ENCODE measurements at places on chromosomes 4 and X.

- DNase-seq: no peak
These were observed 38.7 kb downstream of the SLC4A4 start for GRCh38 chr4:71377561-71377960.

DNA sequence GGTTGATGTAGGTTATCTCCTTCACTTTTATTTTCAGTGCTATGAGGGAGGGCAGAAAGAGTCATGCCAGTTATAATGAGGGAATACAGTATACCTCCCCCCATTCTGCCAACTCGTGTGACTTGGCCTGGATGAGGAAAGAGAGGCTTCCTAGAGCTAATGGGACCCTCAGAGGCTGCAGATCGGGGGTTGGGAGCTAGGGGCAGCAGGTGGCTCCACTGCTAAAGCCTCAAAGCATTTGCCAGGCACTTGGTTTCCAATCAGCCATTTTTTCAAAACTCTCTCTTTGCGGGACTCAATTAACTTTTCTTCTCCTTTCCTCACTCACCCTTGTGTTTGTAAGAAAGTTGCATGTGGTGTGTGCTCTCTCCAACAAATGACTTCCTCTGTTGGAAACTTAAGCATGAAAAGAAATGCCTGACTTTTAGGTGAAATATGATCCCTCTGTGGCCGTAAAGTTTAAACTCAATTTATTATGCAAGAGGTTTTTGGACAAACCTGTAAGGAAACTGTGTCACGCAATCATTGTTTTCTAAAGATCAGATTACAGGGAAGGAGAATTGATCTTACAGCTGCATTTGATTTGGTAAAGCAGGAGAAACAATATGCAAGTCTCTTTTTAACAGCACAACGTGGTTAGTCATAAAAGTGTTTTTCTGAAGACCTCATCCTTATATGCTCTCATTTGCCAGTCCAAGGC, 7.0 kb downstream of the SFRP2 start:
- no peak for DNase-seq

DNA sequence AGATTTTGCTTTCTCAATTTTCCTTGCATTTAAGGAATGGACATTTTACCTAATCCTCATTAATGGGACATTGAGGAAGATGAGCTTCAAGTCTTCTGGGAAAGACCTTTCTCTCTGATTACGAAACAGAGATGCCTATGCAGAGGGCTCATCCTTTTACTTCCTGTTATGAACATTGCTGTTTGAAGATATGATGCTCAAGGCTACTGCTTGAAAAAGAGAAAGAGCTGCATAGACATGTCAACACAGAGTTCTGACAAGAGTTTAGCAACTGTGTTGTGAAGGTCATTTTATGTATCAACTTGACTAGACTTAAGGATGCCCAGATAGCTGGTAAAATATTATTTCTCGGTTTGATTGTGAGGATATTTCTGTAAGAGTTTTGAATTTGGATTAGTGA, 13.8 kb upstream of the GNPDA2 start:
- DNase-seq: no peak

GRCh38 chr4:169565606-169566005, 46.8 kb downstream of the NEK1 start:
- DNase-seq: no peak

GRCh38 chr4:140569307-140569638, 512 bp upstream of the UCP1 start:
- no peak for DNase-seq

DNA sequence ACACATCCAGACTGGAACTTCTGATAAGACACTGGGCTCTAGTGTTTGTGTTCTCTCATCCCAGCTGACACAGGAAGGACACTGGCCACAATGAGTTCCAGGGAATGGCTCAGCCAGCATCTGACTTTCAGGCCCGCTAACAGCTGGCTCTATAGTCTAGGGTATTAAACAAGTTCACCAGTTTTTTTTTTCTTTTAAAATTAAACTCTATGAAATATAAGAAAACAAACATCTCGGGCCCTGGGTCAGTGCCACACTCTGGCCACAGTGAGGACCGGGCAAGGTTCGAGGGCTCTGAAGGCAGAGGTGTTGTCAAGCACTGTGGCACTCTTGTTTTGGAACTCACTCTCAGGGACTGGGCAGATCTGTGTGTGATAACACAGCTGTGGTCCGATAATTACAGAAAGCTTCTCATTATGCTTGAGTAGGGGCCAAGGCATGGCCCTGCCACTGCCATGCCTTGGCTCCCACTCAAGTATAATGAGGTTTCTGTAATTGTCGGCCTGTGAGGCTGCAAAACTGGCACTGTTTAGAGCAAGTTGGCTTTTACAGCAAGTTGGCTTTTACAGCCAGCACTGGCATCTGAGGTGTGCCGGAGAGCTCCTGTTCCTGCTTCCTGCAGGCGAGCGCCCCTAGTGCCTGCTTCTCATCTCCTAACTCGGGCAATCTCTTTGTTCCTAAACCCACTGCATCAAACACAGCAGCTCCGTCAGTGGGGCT, 62.8 kb downstream of the PPP1R2C start:
- DNase-seq: peak; percentile 23

- no peak for DNase-seq
These were observed 2.4 kb downstream of the LONRF3 start for GRCh38 chrX:118976599-118977340.

DNA sequence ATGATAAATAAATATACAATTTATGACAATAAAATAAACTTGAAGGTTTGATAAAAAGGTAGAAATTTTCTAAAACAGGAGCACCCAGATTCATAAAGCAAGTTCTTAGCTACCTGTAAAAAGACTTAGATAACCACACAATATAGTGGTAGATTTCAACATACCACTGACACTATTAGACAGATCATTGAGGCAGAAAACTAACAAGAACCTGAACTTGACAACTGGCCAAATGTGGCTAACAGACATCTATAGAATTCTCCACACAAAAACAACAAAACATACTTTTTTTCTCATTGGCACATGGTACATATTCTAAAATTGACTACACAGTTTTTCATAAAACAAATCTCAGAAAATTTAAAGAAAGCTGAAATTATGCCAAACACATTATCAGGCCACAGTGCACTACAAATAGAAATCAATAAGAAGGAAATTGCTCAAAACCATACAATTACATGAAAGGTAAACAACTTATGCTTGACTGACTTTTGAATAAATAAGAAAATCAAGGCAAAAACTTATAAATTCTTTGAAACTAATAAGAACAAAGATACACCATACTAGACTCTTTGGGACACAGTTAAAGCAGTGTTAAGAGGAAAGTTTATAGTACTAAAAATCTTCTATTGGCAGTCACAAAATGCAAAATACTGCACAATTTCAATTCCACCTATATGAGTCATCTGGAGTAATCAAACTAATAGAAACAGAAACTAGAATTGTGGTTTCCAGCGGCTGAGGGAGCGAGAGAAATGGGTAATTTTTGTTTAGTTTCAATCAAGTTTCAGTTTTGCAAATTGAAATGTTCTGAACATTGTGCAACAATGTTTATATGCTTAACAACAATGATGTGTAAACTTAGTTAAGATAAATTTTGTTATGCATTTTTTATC, 925.6 kb downstream of the SH3BGRL start:
- no peak for DNase-seq

DNA sequence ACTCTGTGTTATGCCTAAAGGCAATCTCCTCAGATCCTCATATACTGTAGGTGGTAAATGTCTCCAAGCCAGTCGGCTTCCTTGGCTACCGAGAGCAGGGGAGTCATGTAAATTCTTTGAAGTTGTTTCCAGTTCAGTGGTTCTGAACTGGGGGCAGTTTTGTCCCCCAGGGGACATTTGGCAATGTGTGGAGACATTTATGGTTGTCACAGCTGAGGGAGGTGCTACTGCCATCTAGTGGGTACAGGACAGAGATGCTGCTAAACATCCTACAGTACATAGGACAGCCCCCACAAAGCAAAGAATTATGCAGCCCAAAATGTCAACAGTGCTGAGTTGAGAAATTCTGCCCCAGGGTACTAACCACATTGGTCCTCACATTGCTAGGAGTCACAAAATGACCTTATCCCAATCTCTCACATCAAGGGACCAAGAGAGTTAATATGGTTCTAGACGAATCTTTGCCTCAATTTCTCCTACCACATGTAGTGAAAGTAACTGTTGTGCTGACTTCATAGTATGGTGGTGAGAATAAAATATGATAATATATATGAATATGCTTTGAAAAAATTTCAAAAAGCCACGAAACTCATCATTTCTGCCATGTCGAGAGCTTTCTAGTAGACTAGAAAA, 104.4 kb upstream of the ARHGAP24 start:
- DNase-seq: no peak

DNA sequence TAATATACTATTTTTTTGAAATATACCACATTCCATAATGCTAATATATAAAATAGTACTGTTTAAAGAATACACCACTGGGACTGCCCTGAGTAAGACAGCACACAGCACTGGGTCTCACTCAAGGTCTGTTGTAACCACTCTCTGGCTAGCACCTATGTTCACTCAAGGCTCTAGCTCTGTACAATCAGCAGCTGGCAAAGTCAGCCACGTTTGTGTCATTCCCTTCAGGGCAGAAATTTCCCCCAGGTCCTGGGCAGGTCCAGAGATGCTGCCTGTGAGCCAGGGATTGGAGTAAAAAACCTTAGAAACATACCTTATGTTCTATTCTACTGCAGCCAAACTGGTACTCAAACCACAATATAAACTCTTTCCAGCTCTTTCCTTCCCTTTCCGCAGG, 1160.2 kb upstream of the ADGRL3 start:
- no peak for DNase-seq

DNA sequence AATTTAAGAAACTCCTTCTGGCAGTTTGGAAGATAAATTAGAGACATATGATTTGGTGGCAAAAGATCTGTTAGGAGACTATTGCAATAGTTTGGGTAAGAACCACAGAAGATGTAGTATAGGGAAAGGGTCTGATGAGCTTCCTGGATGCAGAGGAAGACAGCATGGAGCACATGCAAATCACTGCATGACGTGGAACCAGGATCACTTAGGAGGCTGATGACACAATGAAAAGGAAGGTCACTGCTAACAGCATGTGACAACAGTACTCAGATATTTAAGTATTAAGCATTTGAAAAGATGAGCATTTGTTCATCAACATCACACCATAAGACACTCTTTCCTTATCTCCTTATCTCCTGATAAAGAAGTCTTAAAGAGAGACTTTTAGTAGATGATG, 167.8 kb upstream of the LDB2 start:
- DNase-seq: no peak

DNA sequence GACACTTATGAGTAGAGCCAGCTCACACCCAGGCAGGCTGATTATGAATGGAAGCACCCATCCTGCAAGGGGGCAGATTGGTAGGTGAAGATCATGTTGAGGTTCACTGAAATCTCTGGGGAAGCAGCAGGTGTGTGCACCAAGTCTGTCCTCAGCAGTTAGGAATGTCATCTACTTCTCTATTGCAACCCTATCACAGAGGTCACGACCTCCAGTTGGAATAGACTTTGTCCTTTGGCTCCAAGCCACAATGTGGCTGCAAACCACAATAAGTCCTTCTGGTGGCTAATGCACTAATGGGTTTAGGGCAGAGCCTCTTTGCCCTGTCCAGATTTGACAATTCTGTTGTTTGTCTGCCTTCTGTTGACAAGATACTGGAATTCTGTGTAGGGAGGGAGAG, 1056.7 kb downstream of the PCDH19 start:
- DNase-seq: no peak

DNA sequence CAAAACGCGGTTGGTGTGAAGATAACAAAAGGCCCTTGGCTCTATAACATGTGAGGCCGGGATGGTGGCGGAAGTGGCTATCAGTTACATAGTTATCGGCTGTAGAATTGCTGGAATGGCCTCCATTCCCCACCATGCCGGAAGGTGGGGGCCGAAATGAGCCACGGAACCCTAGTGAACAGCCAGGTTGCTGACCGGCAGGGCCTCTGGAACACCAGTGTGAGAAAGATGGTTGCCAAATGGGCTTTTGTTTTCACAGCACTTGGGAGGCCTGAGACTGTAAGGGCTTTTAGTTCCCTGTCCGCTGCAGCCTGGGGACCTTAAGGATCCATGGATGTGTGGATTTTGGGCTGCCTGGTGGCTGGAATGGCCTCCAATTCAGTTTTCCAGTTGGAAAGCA, 23.3 kb upstream of the ARX start:
- no peak for DNase-seq

DNA sequence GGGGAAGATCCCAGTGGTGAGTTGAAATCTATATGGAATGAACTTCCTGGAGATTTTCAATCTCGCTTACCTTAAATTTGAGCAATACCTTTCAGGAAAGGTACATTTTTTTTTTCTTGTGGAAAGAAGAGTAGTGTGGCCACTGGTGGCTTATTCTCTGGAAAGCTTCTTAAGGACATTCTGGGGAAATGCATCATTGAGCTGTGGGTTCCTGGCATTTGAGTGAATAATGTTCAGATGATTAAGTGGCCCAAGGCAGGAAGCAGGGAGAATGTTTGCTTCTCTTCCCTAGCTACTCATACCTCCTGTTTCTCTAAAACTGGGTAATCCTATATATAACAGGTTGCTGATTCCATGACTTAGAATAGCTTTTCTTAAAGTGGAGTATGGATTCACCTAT, 31.8 kb downstream of the STAG2 start:
- no peak for DNase-seq

- DNase-seq: no peak
These were observed 56.2 kb upstream of the PJA1 start for GRCh38 chrX:69221239-69222102.

- DNase-seq: peak; percentile 34
These were observed 4.5 kb downstream of the DTHD1 start for GRCh38 chr4:36285784-36286480.

GRCh38 chr4:152862608-152863007, 73.5 kb upstream of the FHDC1 start:
- DNase-seq: no peak

DNA sequence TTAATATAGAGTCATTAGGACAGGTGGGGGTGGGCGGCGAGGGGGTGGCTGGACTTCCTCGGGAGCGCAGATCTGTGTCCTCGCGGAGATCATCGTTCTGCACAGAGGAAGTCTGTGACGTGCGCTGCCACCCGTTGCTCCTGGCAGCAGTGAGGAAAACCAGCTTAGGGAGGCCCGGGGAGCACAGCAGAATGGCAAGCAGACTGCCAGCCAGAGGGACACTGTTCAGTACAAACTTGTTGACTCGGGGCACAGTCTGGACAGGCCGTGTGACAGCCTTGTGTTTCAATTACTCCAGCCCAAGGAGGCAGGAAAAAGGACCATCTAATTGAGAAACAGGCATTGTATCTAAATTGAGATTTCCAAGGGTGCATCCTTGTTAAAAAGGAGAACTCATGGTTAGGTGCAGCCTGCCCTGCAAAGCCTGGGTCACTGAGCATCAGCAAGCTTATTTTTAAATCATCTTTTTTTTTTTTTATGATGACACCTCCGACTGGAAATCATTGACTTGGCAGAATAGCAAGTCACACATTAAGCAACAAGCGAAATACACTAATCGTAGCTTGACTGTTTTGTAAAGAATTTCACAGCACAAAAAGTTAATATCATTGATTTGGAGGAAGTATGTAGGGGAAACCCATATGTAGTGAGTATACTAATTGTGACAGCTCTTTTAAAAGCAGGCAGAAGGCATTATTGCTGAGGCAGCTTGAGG, 512.0 kb upstream of the FAT1 start:
- no peak for DNase-seq

Data from stimulated activated CD4-positive, alpha-beta T cell treated with anti-CD3 and anti-CD28 coated beads, Interleukin-2, amount 100 ng/mL, for 48 hours (primary cell).